ENCODE measurements at places on chromosomes 4 and X.

- H3K4me3 ChIP-seq, result no peak overlapping the region
- no peak for DNase-seq
- no peaks in the 10 kb centered on the region for H3K4me1 ChIP-seq
- H3K36me3 ChIP-seq, result no peaks in the 10 kb centered on the region
Observed at GRCh38 chrX:153867671-153868070, 18.3 kb downstream of the L1CAM start.

GRCh38 chrX:48064261-48064660 is 7.2 kb downstream of the ZNF630 start:
- H3K27me3 ChIP-seq, result no peaks in the 10 kb centered on the region
- DNase-seq, result no peak
- H3K4me3 ChIP-seq, result no peak overlapping the region
- no peaks in the 10 kb centered on the region for H3K4me1 ChIP-seq

- no peaks in the 10 kb centered on the region for H3K4me1 ChIP-seq
- no peak for DNase-seq
- H3K36me3 ChIP-seq, result no peaks in the 10 kb centered on the region
- no peaks in the 10 kb centered on the region for H3K27me3 ChIP-seq
Observed at GRCh38 chr4:12452291-12452690, 1023.6 kb upstream of the HS3ST1 start.

- no peak overlapping the region for H3K27ac ChIP-seq
- H3K27me3 ChIP-seq, result no peaks in the 10 kb centered on the region
- no peak overlapping the region for H3K4me3 ChIP-seq
Observed at GRCh38 chr4:10371869-10372471, 85.3 kb downstream of the ZNF518B start.

GRCh38 chr4:158724637-158725036 is 1.4 kb upstream of the PPID start:
- H3K27me3 ChIP-seq, result peaks cover 7% of the 10 kb centered on the region
- H3K27ac ChIP-seq, result no peak overlapping the region
- no peak overlapping the region for H3K4me3 ChIP-seq

GRCh38 chrX:65932173-65933084 is 107.5 kb downstream of the VSIG4 start:
- DNase-seq, result no peak
- no peak overlapping the region for H3K4me3 ChIP-seq
- H3K36me3 ChIP-seq, result no peaks in the 10 kb centered on the region
- no peaks in the 10 kb centered on the region for H3K27me3 ChIP-seq
- no peak overlapping the region for H3K27ac ChIP-seq
- H3K4me1 ChIP-seq, result peaks cover 3% of the 10 kb centered on the region

DNA sequence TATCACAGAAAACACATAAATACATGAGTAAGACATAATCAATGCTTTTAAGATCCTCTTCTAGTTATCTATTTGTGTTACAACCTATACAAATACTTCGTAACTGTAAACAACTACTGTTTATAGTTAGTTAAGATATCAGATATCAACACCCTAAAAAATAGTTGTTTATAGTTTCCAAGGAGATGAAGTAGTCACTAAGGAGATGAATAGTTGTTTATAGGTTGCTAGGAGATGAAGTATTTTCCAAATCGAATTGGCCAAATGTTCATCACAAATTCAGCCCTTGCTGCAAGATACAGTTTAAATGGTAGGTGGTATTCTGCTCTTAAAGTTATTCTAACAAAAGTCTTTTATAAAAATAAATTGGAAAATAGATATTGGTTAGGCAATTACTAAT is 618.2 kb upstream of the PCDH10 start:
- no peaks in the 10 kb centered on the region for H3K36me3 ChIP-seq
- no peak overlapping the region for H3K27ac ChIP-seq
- no peaks in the 10 kb centered on the region for H3K4me1 ChIP-seq
- H3K4me3 ChIP-seq, result no peak overlapping the region

- no peak for DNase-seq
- H3K27me3 ChIP-seq, result no peaks in the 10 kb centered on the region
- no peak overlapping the region for H3K27ac ChIP-seq
Observed at GRCh38 chrX:73847991-73848390, 285.0 kb downstream of the CHIC1 start.

DNA sequence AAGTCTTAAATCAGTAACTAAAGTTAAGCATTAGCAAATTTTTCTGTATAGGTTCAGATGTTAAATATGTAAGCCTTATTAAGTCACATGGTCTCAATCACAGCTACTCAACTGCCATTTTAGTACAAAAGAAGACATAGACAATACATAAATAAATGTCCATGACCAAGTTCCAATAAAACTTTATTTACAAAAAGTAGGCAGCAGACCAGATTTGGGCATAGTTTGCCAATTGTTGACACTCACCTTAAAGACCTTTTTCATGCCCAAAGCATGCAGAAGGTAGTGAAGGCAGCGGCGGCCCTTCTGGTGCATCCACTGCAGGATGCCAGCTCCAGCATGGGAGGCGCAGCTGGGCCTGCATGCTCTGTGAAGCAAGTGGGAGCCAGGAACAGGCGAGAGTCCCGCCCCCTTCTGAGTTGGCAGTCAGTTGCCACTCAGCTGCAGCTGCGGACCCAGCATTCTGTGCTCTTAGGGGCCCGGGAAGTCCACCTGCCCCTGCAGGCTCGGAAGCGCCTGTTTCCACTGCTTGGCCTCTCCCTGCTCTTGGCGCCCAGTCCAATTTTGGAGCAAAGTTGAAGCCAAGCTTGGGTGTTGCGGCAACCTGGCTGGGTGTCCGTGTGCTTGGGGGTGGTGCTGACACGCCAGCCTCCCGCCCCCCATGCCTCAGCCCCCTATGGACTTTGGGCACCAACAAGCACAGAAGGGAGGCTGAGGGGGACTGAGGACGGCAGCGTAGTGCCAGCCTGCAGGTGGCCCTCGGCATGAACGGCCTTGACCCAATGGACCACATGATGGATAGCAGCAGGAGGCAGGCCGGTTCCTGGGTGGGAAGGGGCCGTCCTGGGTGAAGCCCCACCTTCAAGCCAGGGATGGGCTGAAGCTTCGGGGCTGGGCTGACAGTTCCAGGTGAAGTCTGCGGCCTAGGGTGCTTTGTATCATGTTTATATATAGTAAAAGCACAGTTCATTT is 42.4 kb upstream of the PABPC4L start:
- no peak overlapping the region for H3K27ac ChIP-seq
- no peaks in the 10 kb centered on the region for H3K36me3 ChIP-seq
- no peak for DNase-seq
- H3K4me3 ChIP-seq, result no peak overlapping the region
- H3K4me1 ChIP-seq, result no peaks in the 10 kb centered on the region

DNA sequence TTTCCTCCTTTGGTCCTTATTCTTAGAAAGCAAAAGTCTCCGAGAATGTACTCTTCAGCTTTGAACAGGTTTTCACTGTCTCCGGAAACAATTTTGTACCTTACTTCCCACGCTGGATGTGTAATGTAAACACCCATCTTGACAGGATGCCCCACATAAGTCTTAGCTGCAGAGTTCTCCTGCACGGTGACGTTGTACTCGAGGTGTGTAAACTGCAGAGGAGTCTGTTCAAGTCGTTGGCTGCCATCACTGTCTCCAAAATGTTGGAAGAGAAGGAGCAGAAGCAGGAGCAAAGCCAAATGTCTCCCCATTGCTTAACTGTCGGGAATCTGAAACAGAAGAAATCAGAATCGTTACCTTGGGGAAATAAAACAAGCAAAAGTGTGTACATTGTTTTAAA is 14.1 kb downstream of the FAT1 start:
- H3K27ac ChIP-seq, result no peak overlapping the region
- no peak for DNase-seq
- H3K36me3 ChIP-seq, result no peaks in the 10 kb centered on the region
- H3K4me3 ChIP-seq, result no peak overlapping the region
- H3K27me3 ChIP-seq, result no peaks in the 10 kb centered on the region

GRCh38 chrX:18654875-18655836 is 16.8 kb downstream of the RS1 start:
- H3K4me3 ChIP-seq, result no peak overlapping the region
- no peaks in the 10 kb centered on the region for H3K36me3 ChIP-seq
- no peak for DNase-seq
- H3K27me3 ChIP-seq, result no peaks in the 10 kb centered on the region

DNA sequence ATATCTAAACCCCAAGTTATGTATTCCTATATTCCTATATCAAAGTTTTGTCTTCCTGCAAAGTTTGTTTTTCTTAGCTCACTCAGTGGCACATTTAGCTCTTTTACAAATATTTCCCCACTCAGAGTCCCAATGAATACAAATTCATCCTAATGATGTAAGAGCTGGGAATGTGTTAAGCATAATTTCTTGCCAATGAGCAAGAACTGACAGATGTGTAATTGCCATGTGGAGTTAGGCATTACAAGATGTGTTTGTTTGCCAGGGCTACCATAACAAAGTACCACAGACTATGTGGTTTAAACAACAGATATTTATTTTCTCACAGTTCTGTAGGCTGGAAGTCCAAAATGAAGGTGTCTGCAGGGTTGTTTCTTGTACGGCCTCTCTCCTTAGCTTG is 302.1 kb downstream of the KCTD8 start:
- no peak overlapping the region for H3K27ac ChIP-seq
- H3K4me1 ChIP-seq, result no peaks in the 10 kb centered on the region
- no peaks in the 10 kb centered on the region for H3K27me3 ChIP-seq
- H3K36me3 ChIP-seq, result no peaks in the 10 kb centered on the region

GRCh38 chr4:66204534-66205247 is 534.4 kb upstream of the EPHA5 start:
- H3K27ac ChIP-seq, result no peak overlapping the region
- H3K4me3 ChIP-seq, result no peak overlapping the region
- H3K4me1 ChIP-seq, result no peaks in the 10 kb centered on the region

DNA sequence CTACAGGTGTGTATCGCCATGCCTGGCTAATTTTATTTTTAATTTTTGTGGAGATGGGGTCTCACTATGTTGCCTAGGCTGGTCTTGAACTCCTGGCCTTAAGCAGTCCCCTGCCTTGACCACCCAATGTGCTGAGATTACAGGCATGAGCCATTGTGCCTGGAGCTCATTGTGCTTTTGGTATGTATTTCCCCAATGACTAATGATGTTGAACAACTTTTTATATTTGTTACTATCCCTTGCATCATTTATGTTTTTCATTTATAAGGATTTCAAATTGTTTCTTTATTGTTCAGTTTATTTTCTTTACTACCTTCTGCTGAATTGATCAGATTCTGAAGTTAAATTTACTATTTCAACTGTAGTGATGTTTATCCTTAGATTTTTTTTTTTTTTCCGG is 199.7 kb downstream of the CEP135 start:
- no peaks in the 10 kb centered on the region for H3K36me3 ChIP-seq
- no peaks in the 10 kb centered on the region for H3K27me3 ChIP-seq
- DNase-seq, result no peak
- no peak overlapping the region for H3K4me3 ChIP-seq

- no peak overlapping the region for H3K4me3 ChIP-seq
- H3K27ac ChIP-seq, result no peak overlapping the region
- DNase-seq, result no peak
Observed at GRCh38 chr4:78797777-78798284, 21.7 kb downstream of the BMP2K start.

GRCh38 chr4:121014544-121014943 is 57.8 kb downstream of the NDNF start:
- no peaks in the 10 kb centered on the region for H3K27me3 ChIP-seq
- no peaks in the 10 kb centered on the region for H3K36me3 ChIP-seq
- no peak overlapping the region for H3K4me3 ChIP-seq
- no peak for DNase-seq

DNA sequence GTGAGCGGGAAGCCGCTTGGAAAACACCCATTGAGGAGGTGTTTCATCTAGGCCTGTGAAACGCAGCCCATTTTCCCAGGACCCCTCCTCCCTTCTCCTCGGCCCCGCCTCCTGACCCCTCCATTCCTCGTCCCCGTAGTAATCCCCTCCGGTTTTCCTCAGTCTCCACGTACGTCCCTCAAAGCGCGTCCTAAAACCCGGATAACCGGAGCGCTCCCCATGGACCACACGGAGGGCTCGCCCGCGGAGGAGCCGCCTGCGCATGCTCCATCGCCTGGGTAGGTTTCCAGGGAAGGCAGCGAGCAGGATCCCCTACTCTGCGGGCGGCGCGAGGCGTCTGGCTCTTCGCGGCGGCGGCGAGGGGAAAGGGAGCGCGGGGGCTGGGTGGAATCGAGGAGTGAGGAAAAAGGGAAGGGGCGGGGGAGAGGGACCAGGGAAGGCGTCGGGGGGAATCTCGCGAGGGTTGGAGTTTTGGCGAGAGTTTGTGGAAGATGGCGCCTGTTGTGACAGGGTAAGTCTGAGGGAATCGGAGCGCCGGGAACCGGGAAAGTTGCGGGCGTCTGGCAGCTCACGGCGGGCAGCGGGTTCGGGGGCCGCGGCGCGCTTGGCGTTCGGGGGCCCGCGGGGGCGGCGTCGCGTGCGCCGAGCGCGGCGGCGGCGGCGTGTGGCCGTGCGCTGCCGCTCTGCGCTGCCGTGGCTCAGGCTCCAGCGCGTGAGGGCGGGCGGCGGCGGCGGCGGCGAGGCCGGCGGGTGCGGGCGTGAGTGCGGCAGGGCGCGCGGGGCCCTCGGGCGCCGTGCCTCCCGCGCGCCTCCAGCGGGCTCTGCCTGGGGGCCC is at the start of gene RBPJ:
TSS of gene RBPJ (plus strand) at position 477 of the 835 bp plus-strand sequence. CDS start at position 492, 15 bp downstream.
- H3K4me1 ChIP-seq, result peaks cover 17% of the 10 kb centered on the region
- peak within 1 kb of the TSS; percentile 89 for H3K27ac ChIP-seq
- DNase-seq, result peak; percentile 83
- H3K27me3 ChIP-seq, result no peaks in the 10 kb centered on the region
- H3K36me3 ChIP-seq, result no peaks in the 10 kb centered on the region
- peak within 1 kb of the TSS; percentile 98 for H3K4me3 ChIP-seq

DNA sequence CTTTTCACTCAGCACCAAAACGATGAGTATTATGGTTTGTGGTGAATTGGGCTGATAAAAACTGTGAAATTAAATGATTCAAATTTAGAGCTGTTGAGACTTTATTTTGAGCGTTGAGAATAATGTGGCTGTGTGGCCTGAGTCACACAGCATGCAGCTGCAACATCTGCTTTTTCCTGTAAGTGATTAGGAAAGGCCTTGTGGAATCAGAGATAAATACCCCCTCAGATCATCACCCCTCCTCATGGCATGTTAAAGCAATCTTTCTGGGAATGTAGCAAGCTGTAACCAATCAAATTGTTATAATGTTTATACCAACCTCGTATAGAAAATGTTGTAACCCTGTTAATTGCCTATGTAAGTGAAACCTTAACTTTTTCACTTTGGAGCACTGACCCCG is 90.0 kb upstream of the GRPR start:
- no peaks in the 10 kb centered on the region for H3K4me1 ChIP-seq
- DNase-seq, result no peak
- H3K27me3 ChIP-seq, result no peaks in the 10 kb centered on the region
- H3K36me3 ChIP-seq, result no peaks in the 10 kb centered on the region
- no peak overlapping the region for H3K27ac ChIP-seq
- no peak overlapping the region for H3K4me3 ChIP-seq

DNA sequence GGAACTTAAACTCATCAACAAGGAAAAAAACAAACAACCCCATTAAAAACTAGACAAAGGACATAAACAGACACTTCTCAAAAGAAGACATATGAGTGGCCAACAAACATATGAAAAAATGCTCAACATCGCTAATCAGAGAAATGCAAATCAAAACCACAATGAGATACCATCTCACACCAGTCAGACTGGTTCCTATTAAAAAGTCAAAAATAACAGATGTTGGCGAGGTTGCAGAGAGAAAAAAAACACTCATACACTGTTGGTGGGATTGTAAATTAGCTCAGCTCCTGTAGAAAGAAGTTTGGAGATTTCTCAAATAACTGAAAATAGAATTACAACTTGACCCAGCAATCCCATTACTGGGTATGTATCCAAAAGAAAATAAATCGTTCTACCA is 28.7 kb downstream of the APLN start:
- H3K27ac ChIP-seq, result no peak overlapping the region
- no peak overlapping the region for H3K4me3 ChIP-seq
- H3K27me3 ChIP-seq, result no peaks in the 10 kb centered on the region
- DNase-seq, result no peak
- H3K4me1 ChIP-seq, result no peaks in the 10 kb centered on the region
